NCI-H2171 treated with DMSO at 0.1 percent for 48 hours (cell line): ENCODE measurements at places on chromosomes 13 and 19.

DNA sequence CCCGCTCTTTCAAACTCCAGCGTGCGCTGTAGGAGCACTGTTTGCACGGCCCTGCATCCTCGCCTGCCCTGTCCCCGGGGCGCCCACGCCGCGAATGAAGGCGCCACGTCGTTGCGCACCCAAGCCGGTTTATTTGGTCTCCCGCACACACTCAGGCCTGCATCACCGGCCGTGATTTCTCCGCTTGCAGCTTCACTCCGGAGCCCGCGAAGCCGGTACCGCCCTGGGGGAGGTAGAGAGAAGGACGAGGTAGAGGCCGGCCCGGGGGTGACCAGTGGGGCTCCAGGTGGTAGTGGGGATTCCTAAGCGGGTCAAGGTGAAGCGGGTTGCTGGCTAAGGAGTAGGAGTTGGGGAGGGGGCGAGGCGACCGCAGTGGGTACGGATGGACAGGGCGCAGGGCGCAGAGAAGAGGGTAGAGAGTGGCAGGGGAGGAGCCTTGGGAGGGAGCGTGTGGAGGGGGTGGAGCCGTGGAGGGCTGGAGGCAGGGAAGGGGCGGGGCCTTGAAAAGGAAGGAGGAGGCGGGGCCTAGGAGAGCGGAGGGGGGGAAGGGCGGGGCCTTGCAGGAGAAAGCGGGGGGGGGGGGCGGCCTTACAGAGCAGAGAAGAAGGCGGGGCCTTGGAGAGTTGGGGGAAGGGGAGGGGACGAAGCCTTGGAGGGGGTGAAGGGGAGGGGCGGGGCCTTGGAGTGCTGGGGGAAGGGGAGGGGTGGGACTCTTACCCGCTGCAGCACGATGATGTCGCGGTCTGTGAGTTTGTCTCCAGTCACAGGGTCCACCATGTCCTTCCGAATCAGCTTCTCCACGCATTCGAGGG lies 24.6 kb downstream of the NOSIP start:
- DNase-seq: no peak

DNA sequence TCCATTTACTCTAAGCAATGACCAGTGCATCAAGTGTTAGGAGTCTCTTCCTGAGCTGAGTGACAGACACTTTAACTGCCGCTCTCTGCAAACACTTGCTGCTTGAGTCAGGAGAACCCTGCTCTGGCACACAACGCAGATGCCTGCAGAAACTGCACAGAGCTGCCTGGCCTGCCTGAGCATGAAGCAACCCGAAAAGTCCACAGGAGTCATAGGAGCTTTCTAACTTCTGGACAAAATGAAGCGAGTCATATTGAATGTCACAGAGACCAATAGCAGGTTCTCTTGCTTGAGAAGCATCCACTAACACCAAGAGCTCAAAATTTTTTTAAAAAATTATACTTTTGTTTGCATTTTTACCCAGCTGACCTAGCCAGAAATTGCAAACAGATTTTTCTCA lies 232.4 kb downstream of the LHFPL6 start:
- no peak for DNase-seq

DNA sequence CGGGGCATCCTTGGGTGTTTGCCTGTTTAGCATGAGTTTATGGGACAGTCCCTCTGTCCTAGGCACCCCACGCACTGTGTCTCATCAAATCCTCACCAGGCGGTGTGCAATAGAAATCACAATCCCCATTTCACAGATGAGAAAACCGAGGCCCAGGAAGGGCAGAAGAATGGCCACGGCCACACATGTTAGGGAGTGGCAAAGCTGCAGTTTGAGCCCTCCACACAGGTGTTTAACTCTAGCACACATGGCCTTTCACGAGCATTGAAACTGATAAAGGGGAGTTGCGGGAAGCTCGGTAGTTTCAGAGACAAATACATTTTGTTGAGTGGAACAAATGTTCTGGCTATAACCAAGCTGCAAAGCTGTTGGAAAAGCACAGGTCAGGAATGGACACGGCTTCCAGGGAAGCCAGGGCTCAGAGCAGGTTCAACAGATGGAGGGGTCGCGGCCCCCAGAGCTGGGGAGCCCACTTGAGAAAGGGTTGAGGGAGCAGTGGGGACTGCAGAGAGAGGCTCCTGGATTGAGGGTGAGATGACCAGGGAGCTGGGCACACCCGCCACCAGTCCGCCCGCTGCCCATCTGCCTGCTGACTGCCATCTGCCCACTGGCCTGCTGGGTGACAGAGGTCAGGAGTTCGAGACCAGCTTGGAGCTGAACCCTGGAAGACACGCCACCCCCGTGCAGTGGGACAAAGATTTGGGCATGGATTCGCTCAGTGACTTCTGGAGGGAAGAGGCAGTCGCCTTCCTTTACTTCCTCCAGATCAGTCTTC lies 154.7 kb downstream of the URI1 start:
- DNase-seq: no peak

GRCh38 chr13:41823476-41823875 lies 137.4 kb downstream of the VWA8 start:
- no peak for DNase-seq

GRCh38 chr13:88622362-88622973 lies 951.3 kb downstream of the SLITRK5 start:
- DNase-seq: no peak

DNA sequence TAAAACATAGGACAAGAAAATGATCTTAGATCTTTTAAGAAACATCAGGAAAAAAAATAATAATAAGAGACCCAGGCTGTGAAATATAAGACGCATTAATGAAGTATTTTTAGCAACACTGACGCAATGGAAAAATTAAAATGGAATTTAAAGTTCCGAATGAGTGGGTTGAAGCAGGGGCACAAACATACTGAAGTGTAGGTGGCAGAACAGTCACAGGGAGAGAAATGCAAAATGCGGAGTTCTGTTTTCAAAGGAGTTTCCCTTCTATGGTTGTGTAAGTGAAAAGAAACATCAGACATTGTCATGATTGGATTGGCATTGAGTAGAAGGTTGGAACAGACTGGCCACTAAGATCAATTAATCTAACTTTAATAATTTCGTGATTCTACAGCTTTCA lies 159.8 kb downstream of the CYSLTR2 start:
- DNase-seq: no peak

DNA sequence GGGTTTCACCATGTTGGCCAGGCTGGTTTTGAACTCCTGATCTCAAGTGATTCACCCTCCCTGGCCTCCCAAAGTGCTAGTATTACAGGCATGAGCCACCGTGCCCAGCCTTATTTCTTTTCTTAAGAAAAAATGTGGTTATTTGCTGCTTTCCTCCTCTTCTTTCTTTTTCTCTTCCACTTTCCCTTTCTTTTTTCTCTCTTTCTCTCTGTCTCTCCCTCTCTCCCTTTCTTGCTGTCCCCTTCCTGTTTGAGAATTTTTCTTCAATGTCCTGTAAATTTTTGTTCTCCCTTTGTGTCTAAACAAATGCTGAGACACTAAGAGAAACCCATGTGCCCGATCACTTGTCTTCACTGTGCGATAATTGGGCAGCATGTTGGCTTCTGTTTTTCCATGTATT lies 2.2 kb downstream of the LEUTX start:
- DNase-seq: no peak

GRCh38 chr13:47628666-47629065 lies 372.4 kb downstream of the SUCLA2 start:
- DNase-seq: no peak

DNA sequence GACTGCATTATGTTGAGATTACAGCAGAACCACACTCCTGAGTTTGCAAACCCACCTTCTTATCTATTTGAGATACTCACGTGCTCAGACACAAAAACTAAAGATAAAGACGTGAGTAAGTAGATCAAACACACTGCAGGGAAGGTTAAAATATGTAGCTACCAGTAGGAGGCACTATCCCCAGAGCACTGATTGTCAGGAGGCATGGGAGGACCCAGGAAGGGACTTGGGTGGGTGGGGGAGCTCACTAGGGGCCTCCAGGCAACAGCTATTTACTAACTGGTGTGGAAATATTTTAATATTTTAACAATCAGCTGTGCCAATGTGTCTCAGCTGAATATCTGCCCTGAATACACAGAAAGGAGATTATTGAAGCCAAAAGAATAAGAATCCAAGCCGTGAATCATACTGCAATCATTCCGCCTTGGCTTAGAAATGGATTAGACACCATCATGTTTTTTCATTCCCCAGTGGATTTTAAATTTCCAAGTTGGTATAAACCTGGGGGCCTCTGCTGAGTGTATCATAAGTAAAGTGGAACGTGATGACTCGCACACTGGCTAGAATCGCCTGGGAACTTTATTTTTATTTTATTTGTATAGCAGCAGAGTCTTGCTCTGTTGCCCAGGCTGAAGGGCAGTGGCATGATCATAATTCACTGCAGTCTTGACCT lies 73.2 kb upstream of the CACNA1A start:
- no peak for DNase-seq

DNA sequence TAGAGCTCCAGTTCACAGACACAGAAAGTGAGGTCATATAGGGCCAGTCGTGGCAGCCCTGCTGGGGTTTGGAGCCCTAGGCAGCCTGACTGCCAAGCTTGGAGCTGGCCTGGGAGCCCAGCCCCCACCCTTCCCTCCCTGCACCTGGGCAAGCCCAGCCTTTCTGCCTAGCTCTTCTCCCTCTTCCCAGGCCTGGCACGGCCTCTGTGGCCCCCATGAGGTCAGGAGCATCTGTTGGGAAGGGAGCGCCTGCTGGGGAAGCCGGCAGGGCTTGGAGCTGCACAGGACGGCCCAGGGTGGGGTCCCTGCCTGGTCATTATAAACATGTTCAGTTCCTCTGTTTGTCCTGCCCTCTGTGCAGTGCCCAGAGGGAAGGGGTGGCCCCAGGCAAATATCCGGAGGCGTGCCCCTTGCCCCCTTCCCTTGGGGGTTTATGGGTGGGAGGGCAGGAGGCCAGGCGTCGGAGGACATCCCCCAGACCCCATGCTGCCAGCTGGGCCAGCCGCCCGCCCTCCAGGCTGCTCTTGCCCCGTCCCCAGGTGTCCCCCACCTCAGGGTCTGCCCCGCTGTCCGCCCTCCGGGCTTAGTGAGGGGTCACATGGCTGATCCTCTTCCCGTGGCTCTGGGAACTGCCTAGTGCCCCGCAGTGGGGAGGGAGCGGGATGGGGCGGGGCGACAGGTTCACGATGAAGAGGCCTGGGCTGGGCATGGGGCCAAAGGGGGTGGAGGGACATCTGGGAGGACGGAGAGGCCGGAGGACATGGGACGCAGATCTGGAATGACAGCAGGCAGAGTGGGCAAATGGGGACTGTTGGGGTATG lies 30.0 kb upstream of the NCCRP1 start:
- DNase-seq: peak; percentile 9

GRCh38 chr19:7575434-7576040 lies 20.1 kb upstream of the CAMSAP3 start:
- DNase-seq: no peak

- no peak for DNase-seq
Observed at GRCh38 chr13:39422845-39423565, 180.0 kb downstream of the LHFPL6 start.

DNA sequence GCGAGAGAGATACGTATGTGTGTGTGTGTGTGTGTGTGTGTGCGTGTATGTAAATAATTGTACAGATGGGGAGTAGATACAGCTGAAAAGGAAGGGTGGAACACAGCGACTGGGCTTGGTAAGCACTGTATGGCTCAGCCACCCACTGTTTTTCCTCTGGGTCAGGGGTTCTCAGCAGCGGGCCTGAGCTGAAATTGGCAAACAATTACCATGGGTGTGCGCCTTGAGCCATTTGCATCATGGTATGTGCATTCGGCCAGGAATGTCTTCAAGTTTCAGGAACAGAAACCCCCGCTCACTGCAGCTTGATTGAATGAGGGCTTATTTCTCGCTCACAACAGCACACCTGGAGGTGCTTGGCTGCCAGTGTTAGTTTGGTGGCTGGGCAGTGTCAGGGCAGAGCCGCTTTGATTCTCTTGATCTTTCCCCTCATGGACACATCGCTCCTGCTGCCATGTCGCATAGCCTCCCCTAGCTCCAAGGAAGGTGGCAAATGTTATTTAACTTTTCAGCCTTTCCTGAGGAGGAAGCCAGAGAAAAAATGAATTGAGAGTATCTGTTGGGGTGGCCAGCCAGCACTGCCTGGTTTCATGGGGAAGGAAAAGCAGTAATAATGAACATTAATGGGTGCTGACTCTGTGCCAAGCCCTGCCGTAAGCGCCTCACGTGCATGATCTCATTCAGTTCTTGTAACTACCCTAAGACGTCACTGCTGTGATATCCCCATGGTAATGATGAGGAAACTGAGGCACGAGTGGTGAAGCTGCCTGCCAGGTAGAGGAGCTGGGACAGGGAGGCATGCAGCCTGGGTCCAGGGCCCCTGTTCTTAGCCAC lies 126.9 kb downstream of the SIPA1L3 start:
- DNase-seq: no peak

GRCh38 chr13:100611678-100612492 lies 23.3 kb upstream of the GGACT start:
- DNase-seq: no peak

DNA sequence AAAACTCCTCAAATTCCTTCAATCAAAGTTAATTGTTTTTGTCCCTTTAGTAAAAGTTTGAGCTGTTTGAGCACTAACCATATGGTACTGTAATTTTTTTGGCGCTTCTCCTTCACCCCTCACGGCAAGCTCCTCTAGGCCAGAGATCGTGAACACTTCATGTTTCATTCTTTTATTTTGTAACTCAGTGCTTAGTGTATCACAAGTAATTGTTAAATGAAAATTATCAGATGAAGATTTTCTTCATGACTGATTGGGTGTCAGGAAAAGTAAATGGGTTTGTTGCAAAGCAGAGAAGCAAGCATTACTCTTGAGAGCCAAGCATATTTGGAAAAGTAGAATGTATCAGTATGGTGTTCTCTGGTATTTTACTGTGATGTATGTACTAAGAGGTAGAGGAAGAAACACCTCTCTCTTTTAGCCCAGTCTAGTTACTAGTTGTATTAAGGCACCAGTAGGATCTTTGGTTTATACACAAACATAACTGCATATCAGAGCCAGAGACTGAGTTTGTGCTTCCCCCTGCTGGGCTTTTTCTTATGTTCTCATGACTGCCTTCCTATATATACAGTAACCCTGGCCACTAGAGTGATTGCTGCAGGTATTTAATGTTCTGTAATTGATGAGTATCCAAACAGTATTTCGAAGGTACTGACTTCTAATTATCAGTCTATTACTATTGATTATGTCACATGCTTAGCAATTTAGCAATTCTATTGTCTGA lies 202.3 kb upstream of the KLHL1 start:
- DNase-seq: peak; percentile 84

- DNase-seq: no peak
Observed at GRCh38 chr13:30058429-30058828, 208.0 kb upstream of the UBL3 start.

DNA sequence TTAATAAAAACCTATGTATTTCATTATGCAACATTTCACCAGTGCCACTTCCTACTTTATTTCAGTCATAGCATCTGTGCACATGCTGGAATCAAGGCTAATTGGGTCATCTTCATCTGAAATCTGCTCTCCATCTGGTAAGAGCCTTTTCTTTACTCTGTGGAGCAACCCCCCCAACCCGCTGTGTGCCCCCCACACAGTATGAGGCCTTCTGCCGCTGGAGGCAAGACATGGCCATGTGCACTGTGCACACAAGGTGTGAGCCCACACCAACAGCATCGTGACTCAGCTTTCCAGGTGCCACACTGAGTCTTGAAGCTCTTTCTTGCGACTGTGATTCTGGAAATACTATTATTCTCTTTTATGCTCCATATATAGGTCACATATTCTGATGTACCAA lies 471.0 kb downstream of the TBC1D4 start:
- peak; percentile 74 for DNase-seq

GRCh38 chr13:25215253-25215575 lies 43.1 kb upstream of the AMER2 start:
- no peak for DNase-seq

- DNase-seq: peak; percentile 19
Observed at GRCh38 chr19:47227352-47228167, 3.4 kb downstream of the BBC3 start.
